Amniotic stem cell (primary cell): ENCODE measurements at places on chromosomes 5 and 9.

DNA sequence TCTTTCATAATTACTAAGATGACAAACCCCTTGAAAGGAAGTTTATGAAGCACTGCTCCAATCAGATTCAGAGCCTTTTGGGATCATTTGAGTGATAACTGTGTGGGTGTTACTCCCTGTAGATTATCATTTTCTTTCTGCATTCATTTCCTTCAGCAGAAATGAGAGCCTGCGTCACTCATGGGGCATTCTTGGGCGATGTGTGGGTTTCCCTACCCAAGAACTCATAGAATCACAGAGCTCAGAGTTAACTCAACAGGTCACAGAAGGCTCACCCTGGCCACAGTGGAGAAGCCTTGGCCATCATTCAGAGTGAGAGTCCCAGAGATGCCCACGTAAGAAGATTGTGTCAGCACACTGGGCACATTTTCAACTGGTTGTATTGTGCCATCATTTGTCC, 401.9 kb downstream of the TLE4 start:
- no peak for DNase-seq

DNA sequence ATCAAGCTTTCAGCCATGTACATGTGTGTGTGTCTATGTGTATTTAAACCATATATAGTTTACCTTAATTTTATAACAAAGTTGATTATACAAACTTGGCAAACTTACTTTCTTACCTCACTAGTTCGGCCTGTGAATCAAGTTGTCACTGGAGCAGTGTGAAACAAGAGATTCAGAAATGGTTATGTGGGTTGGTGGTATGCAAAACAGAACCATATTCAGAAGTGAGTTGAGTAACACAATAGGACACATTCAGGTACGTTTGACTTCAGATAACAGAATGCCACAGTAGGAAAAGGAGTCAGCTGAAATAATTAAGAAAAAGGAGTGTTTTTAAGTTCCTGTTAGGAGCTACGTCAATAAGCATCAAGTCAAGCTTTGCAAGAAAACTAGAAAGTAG, 21.5 kb downstream of the XPA start:
- no peak for DNase-seq

GRCh38 chr5:14223372-14223771, 80.2 kb downstream of the TRIO start:
- no peak for DNase-seq

DNA sequence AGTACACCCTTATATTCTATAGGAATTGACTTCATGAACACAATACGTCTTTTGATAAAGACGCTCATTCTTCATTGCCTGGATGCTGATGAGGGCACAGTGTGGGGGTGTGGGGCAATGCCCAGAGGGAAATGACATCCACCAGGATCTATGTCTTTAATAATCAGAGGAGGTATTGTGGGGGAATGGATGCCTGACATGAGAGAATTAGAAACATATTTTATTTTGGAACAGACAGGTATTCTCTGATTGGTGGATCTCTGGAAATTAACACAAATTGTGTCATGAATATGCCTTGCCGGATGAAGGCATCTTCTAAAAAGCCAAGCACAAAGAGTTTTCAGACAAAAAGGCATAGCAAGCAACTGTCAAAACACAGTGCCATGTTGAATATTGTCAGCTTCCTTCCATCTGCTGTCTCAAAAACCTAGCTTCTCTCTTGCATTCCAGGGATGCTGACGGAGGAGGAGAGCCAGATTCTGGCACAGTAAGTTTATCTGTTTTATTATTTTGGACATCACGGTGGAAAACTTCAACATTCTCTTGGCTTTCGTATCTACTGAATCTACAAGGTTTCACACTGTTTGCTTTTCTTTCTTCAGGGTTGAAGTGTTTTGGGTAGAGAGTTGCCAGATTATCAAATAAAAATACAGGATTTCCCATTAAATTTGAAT, 3.9 kb upstream of the C5orf58 start:
- no peak for DNase-seq

DNA sequence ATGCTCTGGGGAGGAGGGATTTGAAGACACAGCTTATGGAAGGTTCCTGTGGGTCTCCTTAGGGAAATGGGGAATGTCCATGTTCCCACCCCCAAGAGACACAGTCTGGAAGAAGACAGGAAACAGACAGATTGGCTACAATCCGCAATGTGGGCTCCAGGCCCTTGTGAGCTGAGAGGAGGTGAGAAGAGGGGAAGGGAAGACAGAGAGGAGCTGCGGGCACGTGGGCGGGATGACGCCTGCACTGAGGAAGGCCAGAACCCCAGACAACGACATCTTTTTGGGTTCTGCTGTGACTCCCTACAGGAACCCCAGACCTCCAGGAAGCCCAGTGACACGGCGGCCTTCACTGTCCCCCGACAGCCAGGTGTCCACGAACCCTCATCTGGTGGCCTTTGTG, 29.9 kb upstream of the NKD2 start:
- no peak for DNase-seq

- no peak for DNase-seq
These were observed 375.8 kb downstream of the TAF11L14 start for GRCh38 chr5:18010053-18010452.

DNA sequence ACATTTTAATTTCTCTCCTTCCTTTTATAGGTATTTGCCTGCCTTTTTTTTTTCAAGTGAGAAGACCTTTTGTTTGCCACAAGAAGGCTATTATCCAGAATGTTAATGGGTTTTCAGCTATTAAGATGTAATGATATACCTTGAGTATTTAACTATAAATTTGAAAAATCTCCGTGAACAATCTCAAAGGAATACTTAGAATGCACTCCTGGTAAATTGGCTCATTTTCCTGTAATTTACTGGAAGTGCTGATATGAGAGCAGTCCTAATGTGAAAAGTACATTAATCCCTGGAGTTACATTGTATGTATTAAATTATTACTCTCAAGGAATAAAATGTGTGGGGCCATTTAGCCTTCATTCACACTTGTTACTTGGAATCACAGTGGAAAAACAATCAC, 32.4 kb downstream of the AOPEP start:
- no peak for DNase-seq

GRCh38 chr9:115116421-115117284, 1.3 kb downstream of the TNC start:
- no peak for DNase-seq

DNA sequence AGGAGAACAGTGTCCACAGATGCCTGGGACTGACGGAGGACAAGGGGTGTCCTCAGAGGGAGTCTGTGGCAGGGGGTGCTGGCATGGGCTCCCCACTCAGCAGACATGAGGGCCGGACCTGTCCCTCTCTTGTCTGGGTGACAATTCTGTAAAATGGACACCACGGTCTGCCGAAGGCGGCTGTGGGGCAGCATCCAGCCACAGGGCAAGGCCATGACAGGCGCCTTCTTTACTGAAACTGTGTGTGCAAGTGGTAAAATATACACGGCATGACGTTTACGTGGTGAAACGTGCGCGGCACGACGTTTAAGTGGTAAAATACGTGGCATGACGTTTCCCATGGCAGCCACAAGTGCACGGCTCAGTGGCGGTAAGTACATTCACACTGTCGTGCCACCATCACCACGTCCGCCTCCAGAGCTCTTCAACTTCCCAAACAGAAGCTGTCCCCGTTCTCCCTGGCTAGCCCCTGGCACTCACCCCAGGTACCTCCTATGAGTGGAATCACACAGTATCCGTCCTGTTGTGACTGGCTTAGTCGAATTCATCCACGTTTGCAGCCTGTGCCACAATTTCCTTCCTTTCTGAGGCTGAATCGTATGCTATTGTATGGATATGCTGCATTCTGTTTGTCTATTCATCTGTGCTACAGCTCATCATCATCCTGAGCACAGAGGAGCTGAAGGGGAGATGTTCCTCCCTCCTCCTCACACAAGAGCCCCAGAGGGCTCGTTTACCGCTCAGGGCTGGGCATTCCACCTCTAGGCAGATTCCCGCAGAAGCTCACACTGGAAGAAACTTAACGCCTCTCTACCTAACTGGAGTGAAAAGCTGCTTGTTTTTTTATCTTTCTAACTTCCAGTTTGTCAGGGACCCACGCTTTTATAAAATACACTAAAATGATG, 52.5 kb downstream of the COL23A1 start:
- no peak for DNase-seq

GRCh38 chr9:89340332-89340731, 22.0 kb downstream of the SECISBP2 start:
- no peak for DNase-seq

DNA sequence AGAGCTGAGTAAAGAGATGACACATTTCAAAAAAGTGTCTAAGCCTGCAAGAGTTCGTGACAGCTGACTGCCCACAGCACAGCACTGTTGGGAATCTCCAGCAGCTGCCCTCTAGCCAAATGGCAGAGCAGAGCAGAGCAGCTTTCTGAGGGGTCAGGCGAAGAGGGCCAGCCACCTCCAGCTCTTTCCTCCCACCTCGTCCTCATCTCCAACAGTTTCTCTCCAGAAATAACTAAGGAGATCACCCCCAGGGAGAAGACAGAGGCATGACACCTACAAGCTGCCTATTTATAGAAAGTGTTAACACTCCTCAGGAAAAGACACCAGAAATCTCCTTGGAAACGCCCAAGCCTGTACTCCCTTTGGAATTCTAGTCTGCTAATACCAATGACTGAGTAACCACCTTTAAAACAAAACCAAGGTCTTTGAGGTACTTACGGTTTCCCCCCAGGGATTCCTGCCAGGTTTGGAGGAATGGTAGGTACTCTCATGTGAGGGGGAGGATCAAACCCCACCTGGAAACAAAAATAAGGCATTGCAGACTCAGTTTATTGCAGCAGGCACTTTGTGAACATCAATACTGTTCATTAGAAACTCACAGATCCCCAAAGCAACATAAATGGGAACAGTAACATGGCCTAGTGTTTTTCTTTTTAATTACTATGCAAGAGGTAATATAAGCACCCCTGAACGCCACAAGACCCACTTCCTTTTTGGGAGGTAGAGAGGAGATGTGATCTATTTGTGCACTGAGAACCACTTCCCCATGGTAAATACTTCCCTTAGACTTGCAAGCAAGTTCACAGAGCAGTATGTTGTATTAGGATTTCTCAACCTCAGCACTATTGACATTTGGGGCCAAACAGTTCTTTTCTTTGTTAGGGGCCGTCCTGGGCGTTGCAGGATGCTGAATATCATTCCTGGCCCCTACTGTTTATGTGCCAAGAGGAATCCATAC, 79.3 kb downstream of the TLE1 start:
- no peak for DNase-seq

DNA sequence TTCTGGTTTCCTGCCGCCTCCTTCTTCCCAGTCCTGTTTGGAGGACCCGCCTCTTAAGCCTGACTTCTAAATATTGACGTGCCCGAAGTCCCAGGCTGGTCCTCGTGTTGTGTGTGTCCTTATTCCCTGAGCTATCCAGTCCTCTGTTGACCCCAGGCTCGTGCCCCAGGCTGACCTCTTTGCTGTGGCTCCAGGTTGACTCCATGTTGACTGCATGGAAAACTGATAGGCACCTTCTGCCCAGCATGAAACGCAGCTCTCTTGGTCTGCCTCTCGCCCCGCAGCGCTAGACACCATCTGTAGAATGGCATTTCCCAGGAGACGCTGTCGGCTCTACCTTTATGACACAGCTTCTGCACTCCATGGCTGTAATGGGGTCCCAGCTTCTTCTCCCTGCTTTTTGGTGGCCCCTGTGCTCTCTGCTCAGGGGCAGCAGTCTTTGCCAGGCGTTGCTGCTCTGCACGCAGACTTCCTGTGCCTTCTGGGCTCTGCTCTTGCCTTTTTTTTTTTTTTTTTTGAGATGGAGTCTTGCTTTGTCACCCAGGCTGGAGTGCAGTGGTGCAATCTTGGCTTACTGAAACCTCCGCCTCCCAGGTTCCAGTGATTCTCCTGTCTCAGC, 28.4 kb downstream of the EHMT1 start:
- no peak for DNase-seq

DNA sequence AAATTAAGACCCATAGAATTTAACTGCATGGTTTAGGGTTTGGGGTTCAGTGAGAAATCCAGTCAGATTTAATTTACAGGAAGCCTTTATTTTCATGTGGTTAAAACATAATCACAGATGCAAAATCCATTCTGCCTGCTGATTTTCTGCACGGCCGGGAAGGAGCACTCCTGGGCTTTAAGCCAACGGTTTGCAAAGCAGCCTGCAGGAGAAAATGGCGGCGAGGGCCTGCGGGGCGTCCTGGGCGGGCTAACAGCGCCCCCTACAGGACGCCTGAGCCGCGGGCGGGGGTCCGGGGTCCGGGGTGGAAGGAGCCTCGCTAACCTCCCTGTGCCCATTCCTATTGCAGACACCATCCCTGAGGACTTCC, 47.6 kb downstream of the THBS4 start:
- peak; percentile 83 for DNase-seq

GRCh38 chr5:177607115-177607451, 7.2 kb downstream of the B4GALT7 start:
- DNase-seq, result no peak

GRCh38 chr5:106205916-106206571, 1464.7 kb downstream of the EFNA5 start:
- DNase-seq, result no peak

- DNase-seq, result no peak
These were observed 379.4 kb downstream of the SEMA5A start for GRCh38 chr5:9166202-9167112.

DNA sequence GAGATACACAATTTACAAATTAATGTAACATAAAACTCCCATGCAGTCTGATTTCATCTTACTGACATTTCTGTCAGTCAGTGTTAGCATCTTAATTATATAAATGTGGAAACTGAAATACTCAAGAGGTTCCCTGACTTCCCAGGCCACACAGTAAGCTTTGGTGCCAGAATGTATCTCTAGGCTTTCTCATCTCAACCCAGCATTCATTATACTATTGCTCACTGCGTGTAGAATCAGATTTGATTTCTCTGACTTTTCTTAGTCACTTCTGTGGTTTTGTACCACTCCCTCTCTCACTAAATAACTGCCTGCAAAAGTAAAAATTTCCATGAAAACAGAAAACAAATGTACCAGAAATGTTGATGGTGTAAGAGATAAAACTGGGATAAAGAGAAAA, 31.7 kb upstream of the CDKN2B start:
- DNase-seq, result no peak

GRCh38 chr5:134511796-134512660, 13.4 kb upstream of the JADE2 start:
- no peak for DNase-seq

DNA sequence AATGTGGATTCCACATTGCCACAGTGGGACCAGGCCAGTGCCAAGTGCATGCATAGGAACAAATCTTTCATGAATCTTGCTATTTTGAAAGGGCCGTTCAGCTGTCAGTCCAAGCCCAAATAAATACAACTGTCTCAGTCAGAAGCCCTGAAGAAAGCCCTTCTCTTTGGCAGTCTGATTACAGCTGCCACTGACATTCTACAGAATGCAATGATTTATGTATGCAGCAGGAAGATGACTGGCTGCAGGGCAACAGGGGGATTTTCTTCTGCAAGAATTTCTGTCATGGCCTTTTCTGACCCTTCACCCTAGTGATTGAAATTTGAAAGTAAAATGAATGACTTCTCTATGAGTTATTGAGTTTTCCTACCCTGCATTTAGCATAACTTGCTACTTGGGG, 86.7 kb upstream of the FER start:
- DNase-seq, result no peak

DNA sequence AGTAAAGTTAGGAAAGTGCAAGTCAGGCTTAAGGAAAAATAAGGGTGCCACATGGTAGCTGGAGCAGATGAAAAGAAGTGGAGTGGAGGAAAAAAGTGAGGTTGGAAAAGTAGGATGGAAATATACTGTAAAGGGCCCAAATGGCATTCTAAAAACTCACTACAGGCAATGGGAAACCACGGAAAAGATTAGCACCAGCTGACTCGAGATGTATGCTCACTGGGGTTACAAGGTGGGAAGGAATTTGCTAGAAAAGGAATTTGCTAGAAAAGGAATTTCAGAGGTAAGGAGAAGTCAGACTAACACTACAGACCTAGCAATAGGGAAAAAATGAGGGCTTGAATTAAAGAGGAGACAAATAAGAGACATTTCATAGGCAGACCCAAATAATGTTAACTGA, 3.6 kb downstream of the PSMD5 start:
- no peak for DNase-seq
